ENCODE measurements at places on chromosomes 1 and 21. TPM values are rescaled to one million over a fixed set of nuclear protein-coding genes. Genes with fewer than 3 reads are reported as not detected.
A peak's percentile ranks its signal among the peaks of the same experiment; 100 is the strongest.

RIPPLY3 gene
- total RNA-seq = not detected

ADGRL2 gene
- not detected for total RNA-seq

DNA sequence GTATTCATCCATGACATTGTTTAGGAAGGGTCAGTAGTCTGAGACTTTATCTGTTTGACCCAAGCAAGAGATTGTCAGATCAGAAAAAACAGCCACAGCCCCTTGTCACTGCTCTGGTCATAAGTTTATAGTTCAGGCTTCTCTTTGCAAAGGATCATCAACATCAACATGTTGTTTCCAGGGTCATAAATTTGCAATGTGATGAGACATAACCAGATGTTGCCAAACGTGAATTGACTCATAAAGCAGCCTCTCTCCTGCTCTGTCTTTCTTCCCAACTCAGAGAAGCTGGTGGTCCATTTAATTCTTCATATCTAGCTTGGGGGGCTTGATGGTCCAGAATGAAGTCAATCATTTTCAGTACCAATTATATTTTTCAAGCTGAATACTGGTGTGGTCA, 507.2 kb upstream of the PBX1 start:
- H3K27me3 ChIP-seq = no peaks in the 10 kb centered on the region
- H3K4me1 ChIP-seq = no peaks in the 10 kb centered on the region
- H3K27ac ChIP-seq = no peak overlapping the region
- DNase-seq = no peak

- no peaks in the 10 kb centered on the region for H3K27me3 ChIP-seq
- H3K36me3 ChIP-seq = peaks cover 22% of the 10 kb centered on the region
- peak; percentile 56 for DNase-seq
- H3K4me1 ChIP-seq = peaks cover 31% of the 10 kb centered on the region
- H3K4me3 ChIP-seq = peak overlapping the region; percentile 97
- peak overlapping the region; percentile 46 for H3K27ac ChIP-seq
These were observed 457 bp downstream of the SRM start for GRCh38 chr1:11059155-11059967.

DNA sequence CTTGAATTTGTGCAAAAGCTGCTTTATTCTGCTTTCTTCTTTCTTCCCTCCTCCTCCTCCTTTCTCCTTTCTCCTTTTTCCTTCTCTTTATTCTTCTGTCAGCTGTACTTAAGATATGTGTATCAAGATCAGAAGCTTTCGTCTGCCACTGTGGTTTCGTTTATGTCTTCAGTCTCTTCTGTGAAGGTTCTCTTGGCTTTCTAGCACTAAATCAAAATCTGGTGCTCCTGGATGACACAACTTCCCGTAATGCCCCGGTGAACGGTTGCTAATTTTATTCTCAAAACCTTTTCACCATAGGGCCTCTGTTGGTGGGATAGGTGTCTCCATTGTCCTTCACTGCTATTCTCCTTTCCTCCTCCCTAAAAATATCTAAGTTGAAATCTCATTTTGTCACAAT, 5.0 kb downstream of the ATF6 start:
- no peak overlapping the region for H3K27ac ChIP-seq
- H3K4me1 ChIP-seq = peaks cover 65% of the 10 kb centered on the region
- no peaks in the 10 kb centered on the region for H3K27me3 ChIP-seq
- H3K36me3 ChIP-seq = peaks cover 20% of the 10 kb centered on the region

DNA sequence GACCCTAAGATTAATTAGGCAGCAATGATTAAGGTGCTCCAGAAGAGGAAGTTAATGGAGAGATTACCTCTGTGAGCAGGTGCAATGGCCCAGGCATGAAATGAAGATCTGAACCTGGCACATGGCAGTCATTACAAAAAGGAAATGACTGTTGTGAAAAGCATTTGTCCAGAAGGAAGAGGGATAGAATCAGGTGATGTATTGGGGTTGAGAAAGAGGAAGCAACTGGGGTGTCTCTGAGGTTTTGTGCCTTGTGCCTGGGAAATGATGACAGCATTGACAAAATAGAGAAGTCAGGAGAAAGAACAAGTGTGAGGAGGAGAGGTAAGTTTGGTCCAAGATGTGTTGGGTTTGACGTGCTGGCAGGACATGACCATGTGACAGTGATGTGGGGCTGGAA, 5.6 kb downstream of the CRCT1 start:
- no peak for DNase-seq
- H3K27me3 ChIP-seq = no peaks in the 10 kb centered on the region
- H3K4me3 ChIP-seq = no peak overlapping the region
- no peaks in the 10 kb centered on the region for H3K4me1 ChIP-seq
- no peak overlapping the region for H3K27ac ChIP-seq
- H3K36me3 ChIP-seq = no peaks in the 10 kb centered on the region

GRCh38 chr1:248913933-248914332, 7.9 kb downstream of the PGBD2 start:
- H3K27ac ChIP-seq = no peak overlapping the region
- no peak for DNase-seq
- no peaks in the 10 kb centered on the region for H3K27me3 ChIP-seq
- peaks cover 12% of the 10 kb centered on the region for H3K36me3 ChIP-seq
- H3K4me3 ChIP-seq = no peak overlapping the region
